ENCODE measurements at places on chromosomes 3 and 15.
A peak's percentile ranks its signal among the peaks of the same experiment; 100 is the strongest.

DNA sequence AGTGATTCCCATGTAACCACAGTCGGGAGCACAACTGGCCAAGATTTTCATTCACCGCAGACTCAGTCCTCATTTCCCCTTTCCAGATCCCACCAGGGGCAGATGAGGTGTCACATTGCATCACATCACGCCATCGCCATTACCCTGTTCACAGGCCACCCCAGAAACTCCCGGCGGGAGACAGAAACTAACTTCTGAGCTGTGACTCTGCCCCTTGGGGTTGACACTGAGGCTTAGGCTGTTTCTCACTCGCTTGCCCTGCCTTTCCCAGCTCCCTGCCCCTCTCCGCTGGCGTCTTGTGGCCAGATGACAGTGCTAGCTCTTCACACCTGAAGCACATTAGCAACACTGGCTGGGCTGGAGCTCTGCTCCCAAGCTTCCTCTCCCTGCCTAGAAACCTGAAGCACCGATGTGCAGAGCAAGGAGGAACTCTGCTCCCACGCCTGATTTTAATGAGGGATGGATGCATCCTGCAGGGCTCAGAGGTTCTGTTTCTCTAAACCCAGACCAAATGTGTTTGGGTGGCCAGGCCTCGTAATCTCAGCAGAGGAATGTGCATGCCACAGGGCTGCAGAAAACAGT, 88.8 kb upstream of the CTDSPL start:
- no peak for DNase-seq

DNA sequence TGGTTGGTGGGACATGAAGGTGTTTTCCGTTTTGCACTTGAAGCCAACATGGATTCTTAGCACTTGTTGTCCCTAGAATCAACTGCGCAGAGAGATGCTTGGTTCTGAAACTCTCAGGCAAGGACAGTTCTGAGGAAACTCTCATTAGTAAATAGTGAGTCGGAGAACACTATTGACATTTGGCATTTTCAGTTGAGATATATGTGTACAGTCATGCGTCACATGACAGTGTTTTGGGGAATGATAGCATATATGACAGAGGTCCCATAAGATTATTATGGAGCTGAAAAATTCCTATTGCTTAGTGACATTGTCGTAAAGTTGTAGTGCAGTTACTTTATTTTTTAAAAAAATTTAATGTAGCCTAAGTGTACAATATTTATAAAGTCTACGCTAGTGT, 5.8 kb downstream of the APBA2 start:
- no peak for DNase-seq

GRCh38 chr3:141308588-141309218, 59.6 kb upstream of the ZBTB38 start:
- DNase-seq, result peak; percentile 39

DNA sequence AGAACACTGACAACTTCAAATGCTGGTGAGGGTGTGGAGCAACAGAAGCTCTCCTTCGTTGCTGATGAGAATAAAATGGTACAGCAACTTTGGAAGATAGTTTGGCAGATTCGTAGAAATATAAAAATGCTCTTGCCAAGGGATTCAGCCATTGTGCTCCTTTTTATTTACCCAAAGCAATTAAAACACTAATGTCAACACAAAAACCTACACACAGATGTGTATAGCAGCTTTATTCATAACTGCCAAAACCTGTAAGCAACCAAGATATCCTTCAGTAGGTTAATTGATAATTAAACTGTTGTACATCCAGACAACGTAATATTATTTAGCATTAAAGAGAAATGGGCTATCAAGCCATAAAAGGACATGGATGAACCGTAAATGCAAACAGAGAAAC, 37.8 kb upstream of the LSAMP start:
- no peak for DNase-seq

All from brain microvascular endothelial cell (primary cell).